ENCODE measurements at places on chromosomes 5 and 9. TPM values are rescaled to one million over a fixed set of nuclear protein-coding genes. Genes with fewer than 3 reads are reported as not detected.

ACOT12 gene
- total RNA-seq: not detected

NRG2 gene
- not detected for total RNA-seq

PFN3 gene
- total RNA-seq: not detected

REEP2 gene
- total RNA-seq: 1.1 TPM

OTP gene
- not detected for total RNA-seq

C5 gene
- 13.8 TPM for total RNA-seq

CDO1 gene
- total RNA-seq: 7.0 TPM

PRRX2 gene
- 36.1 TPM for total RNA-seq

HRCT1 gene
- 0.81 TPM for total RNA-seq

KCNV2 gene
- total RNA-seq: not detected

GCNT4 gene
- total RNA-seq: 2.5 TPM

PIP5K1B gene
- not detected for total RNA-seq

MARCOL gene
- not detected for total RNA-seq

HAVCR1 gene
- not detected for total RNA-seq

SLIT3 gene
- total RNA-seq: 52.5 TPM

CDKN2B-AS1 gene
- 6.4 TPM for total RNA-seq

MELK gene
- total RNA-seq: 2.9 TPM

PCDHB12 gene
- 0.18 TPM for total RNA-seq

CNTNAP3B gene
- total RNA-seq: 6.4 TPM

EQTN gene
- total RNA-seq: not detected

ANKRD34B gene
- total RNA-seq: not detected

FOXE1 gene
- total RNA-seq: not detected

SPINK6 gene
- total RNA-seq: not detected

PAEP gene
- total RNA-seq: not detected

PCDHGB6 gene
- 3.8 TPM for total RNA-seq

CREB3 gene
- 56.1 TPM for total RNA-seq

SIMC1 gene
- total RNA-seq: 1.8 TPM

NR5A1 gene
- not detected for total RNA-seq

SOX30 gene
- not detected for total RNA-seq

AQP3 gene
- total RNA-seq: 1.9 TPM

GFPT2 gene
- total RNA-seq: 54.4 TPM

IL5 gene
- total RNA-seq: not detected

TMEM174 gene
- total RNA-seq: not detected

QRFP gene
- not detected for total RNA-seq

SPATA31A7 gene
- not detected for total RNA-seq

CARD6 gene
- total RNA-seq: 24.2 TPM

UBE2QL1 gene
- total RNA-seq: 0.25 TPM

PLAC8L1 gene
- not detected for total RNA-seq

CARD9 gene
- 1.1 TPM for total RNA-seq

LECT2 gene
- total RNA-seq: not detected

GPR151 gene
- not detected for total RNA-seq

SLC35A4 gene
- 17.0 TPM for total RNA-seq

KIF4B gene
- not detected for total RNA-seq

PAM gene
- 528 TPM for total RNA-seq

DOK3 gene
- 1.3 TPM for total RNA-seq

SRA1 gene
- total RNA-seq: 29.3 TPM

KLF4 gene
- total RNA-seq: 16.8 TPM
